ENCODE measurements at places on chromosomes 12 and 14.

- no peak for DNase-seq
Measured at GRCh38 chr14:60722357-60723115, 1.6 kb downstream of the SIX4 start.

DNA sequence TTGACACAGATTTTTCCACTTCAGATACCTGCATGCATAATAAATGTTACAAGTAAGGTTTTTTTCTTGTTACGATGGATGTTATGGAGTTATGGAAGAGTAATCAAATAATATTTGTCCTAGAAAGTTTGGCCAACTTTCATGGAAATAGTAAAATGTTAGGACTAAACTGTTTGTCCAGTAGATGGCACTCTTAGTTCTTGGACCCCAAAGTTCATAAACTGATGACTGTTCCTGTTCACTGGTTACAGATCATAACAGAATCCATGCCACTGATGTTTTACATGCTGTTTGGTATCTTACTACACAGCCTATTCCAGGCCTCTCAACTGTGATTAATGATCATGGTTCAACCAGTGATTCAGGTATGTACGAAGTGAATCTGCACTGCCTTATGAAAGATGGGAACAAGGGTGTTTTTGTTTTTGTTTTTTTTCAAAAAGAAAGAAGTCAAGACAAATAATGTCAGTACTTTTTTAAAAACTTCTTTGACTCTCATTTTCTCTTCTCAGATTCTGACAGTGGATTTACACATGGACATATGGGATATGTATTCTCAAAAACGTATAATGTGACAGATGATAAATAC is 48.8 kb upstream of the SLCO1C1 start:
- no peak for DNase-seq

- DNase-seq = no peak
Measured at GRCh38 chr12:103308396-103308795, 187.4 kb downstream of the C12orf42 start.

GRCh38 chr14:92309968-92310530 is 12.9 kb upstream of the SLC24A4 start:
- no peak for DNase-seq

GRCh38 chr12:12577786-12578185 is 15.1 kb upstream of the DUSP16 start:
- DNase-seq = no peak

- DNase-seq = no peak
Measured at GRCh38 chr12:88305254-88305890, 163.3 kb downstream of the TMTC3 start.

- no peak for DNase-seq
Measured at GRCh38 chr12:129245769-129246168, 392.5 kb downstream of the GLT1D1 start.

- DNase-seq = no peak
Measured at GRCh38 chr12:52988898-52989297, 17.4 kb upstream of the EIF4B start.

- DNase-seq = no peak
Measured at GRCh38 chr14:24846261-24846660, 203.7 kb downstream of the STXBP6 start.

- DNase-seq = no peak
Measured at GRCh38 chr14:89719366-89720075, 235.0 kb downstream of the EFCAB11 start.

GRCh38 chr12:116247377-116247776 is 30.1 kb downstream of the MED13L start:
- DNase-seq = no peak

DNA sequence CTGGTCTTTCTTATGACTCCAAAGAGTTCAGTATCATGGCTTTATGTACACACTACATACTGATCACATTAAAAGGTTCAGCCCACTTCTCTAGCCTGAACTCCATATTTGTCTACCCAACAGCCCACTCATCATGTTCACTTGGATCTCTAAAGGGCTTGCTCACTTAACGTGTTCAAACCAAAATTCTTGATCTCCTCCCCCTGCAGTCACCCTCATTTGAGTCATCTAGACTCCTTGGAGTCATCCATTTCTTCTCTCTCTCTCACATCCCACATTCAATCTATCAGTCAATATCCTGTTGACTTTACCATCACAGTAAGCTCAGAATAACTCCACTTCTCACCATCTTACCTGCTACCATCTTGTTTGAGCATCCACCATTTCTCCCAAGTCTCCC is 148.4 kb upstream of the ARID2 start:
- DNase-seq = no peak

DNA sequence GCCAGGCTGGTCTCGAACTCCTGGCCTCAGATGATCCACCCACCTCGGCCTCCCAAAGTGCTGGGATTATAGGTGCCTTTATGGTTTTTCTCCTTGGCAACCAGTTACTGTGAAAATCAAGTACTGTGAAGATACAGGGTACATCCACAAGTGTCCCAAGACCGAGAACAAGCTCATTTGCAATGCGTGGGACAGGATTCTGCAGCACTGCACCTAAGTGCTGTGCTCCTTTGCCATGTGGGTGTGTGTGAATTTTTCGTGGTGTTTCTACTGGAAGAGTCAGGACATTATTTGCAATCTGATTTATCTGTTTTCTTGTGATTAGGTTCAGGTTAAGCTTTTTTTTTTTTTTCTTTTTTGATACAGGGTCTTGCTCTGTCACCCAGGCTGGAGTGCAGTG is 7.1 kb upstream of the C14orf93 start:
- no peak for DNase-seq

GRCh38 chr12:41681898-41682297 is 462.8 kb downstream of the GXYLT1 start:
- DNase-seq = no peak

DNA sequence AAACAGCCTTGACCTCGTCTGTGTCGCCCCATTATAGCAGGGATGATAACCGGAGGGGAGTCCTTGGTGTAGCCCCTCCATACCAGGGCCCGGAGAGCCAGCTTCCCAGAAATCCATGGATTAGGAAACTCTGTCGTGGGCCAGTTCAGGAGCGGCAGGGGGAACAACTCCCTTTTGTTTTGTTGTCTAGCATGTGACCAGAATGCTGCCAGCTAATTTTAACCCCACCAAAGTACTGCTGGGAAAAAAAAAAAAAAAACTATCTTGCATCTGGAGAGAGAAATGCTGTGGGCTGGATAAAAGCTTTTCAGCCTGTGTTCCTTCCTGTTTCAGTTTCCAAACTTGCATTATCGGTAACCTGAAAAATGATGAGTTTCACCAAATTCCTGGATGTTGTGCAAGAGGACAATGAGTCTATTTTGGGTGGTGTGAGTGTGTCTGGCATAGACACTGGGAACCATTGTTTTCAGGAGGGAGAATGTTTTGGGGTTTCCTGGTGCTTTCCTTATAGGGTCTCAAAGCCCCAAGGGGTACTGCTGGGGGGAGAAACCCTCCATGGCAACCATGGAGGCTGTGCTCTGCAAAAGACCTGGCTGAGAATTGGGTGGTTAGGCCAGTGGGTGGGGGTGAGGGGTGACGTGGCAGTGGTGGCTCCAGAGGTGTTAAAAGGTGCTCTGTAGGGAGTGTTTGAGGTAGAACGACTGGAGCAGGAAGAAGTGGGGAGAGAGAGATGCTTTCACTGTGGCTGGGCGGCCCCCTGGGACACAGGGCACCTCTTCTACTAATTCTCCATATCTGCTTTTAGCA is 14.9 kb upstream of the IRF2BPL start:
- DNase-seq = no peak

- DNase-seq = no peak
Measured at GRCh38 chr14:38226366-38226765, 18.7 kb downstream of the SSTR1 start.

DNA sequence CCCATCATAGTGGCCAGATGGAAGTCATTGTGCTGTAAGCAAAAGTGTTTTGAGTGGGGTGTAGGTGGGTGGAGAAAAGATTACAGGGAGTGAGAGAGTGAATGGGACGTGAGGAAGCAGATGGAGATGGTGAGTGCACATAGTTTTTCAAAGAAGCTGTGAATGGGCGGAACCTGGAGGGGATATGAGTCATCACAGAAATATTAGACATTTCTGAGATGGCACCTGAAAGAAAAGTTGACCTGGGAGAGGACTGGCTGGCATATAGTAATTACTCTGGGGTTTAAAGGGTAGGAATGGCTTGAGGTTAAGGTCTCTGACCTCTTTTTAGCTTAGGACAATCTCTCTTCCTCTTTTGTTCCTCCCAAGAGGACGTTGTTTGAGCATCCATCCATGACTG is 50.5 kb downstream of the ANO4 start:
- DNase-seq = no peak

- DNase-seq = no peak
Measured at GRCh38 chr12:67721248-67721647, 72.7 kb downstream of the DYRK2 start.

DNA sequence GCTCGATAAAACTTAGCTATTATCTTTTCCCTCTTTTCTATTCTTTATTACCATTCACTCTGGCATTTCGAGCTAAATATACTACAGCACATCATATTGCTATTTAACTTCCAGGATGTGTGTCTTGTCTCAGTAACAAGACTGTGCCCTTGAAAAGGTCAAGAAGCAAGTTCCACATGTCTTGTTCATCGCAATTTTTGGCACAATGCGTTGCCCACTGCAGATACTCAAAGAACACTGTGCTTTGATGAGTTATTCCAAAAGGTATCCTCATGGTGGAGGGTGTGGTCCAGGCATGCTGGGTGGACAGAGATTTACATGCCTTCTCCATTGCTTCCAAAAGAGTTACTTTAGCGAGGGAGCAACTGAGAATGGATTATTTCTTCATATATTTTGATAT is 6.6 kb downstream of the E2F7 start:
- DNase-seq = no peak

DNA sequence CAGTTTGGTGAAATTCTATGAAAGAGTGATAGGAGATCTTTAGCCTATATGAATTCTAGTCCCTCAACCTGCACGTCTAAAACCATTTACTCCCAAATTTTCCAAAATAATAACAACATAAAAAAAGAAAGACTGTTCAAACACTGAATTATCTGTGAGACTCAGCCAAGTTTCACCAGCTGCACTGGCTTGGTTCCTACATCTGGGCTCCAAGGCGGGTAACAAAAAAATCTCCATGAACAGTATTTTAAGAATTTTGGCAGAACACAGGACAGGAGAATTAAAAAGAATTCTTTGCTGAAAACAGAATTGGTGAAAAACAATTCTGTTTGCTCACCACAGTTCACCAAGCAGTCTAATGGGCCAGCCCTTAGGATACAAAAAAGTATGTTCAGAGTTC is 536.8 kb upstream of the ATP2B1 start:
- DNase-seq = no peak

DNA sequence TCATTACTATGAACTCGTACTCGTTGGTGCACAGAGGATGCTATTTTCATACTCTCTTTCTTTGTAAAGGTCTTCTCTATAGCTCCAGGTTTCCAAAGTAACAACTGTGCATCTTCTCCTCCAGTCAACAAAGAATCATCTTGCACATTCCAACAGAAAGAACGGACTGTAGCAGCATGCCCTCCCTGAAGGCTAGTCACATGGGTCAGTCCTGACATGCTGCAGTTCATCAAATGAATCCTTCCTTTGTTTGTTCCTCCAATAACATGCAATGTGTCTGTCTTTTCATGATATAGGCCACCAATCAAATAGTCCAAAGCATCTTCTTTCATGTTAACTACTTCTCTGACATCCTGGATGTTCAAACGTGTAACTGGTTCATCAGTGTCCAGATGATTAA is 42.9 kb downstream of the WDR89 start:
- no peak for DNase-seq

DNA sequence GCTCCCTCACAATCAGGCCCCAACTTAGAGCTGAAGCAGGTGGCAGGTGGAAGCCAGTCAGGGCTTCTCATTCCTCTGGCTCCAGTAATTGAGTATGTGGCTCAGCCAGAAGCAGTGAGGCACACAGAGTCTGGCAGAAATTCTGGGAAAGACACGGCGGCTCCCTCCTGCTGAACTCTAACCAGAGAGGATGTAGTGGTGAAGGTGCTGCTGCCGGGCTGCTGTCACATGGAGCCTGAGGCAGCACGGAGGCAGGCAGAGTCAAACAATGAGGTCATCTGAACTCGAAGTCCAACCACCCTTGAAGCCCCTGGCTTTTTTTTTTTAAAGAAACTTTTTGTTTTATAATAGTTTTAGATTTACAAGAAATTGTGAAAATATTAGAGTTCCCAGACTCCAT is 33.4 kb upstream of the SMOC1 start:
- no peak for DNase-seq

GRCh38 chr14:89779707-89780106 is 174.8 kb downstream of the EFCAB11 start:
- DNase-seq = no peak

GRCh38 chr12:108254030-108254429 is 85.1 kb downstream of the CMKLR1 start:
- DNase-seq = no peak

DNA sequence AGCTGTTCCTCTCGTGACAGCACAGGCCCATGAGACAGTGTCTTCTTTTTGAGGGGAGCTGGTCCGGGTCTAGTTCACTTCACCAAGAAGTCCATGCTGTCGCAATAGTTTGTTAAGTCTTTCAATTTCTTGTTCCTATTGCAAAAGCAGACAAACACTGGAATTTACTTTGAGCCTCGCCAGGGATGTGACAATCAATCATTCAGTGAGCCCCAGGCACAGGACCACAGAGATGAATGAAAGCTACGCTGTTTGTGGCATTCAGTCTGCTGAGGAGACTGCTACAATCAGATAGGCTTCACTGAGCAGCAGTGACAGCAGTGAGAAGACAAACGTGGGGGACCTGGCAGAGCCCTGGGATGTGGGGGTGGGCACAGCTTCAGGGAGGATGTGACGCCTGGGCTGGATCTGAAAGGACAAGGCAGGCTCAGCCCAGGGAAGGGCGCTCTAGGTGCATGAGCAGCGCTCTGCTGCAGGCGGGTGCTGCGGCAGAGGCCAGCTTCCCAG is 35.5 kb downstream of the TCTN1 start:
- no peak for DNase-seq

DNA sequence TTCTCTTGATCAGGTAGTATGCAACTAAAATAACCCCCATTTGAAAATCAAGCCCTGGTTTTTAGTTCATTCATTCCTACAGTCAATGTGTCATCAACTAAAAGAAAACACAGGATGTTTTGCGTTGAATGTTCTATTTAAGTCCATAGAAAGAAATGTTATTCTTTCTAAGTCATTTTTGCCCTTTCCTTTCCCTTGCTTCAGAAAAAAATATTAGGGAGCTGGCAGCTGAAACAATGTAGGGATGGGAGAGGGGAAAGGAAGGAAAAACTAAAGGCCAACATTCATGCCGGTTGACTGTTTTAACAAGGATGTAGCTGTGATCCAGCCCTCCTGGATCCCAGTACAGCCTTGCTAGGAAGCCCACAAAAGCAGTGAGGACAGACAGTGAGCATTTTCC is 155.1 kb downstream of the BTG1 start:
- no peak for DNase-seq

GRCh38 chr12:7142056-7142644 is 12.0 kb downstream of the CLSTN3 start:
- peak; percentile 42 for DNase-seq

GRCh38 chr12:93154096-93154728 is 223.5 kb upstream of the NUDT4 start:
- DNase-seq = no peak

DNA sequence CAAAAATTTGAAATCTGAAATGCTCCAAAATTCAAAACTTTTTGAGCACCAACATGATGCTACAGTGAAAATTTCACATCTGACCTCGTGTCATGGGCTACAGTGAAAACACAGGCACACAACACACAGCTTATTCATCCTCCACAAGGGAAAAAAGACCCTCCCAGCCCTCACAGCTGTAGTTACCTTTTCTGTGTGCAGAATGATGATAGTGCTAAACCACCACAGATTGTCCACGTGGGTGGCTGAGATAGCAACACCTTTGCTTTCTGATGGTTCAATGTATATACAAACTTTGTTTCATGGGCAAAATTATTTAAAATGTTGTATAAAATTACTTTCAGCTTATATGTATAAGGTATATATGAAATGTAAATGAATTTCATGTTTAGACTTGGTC is 46.8 kb downstream of the FRS2 start:
- no peak for DNase-seq

All from effector CD4-positive, alpha-beta T cell (primary cell).